Activated naive CD8-positive, alpha-beta T cell treated with anti-CD3 and anti-CD28 coated beads for 36 hours (primary cell): ENCODE measurements at places on chromosomes 1 and 21.
A peak's percentile ranks its signal among the peaks of the same experiment; 100 is the strongest.

- H3K27ac ChIP-seq, result peak overlapping the region; percentile 87
- peaks cover 44% of the 10 kb centered on the region for H3K36me3 ChIP-seq
- H3K4me3 ChIP-seq, result no peak overlapping the region
- H3K27me3 ChIP-seq, result no peaks in the 10 kb centered on the region
These were observed 5.6 kb upstream of the SH3D21 start for GRCh38 chr1:36300526-36300925.

DNA sequence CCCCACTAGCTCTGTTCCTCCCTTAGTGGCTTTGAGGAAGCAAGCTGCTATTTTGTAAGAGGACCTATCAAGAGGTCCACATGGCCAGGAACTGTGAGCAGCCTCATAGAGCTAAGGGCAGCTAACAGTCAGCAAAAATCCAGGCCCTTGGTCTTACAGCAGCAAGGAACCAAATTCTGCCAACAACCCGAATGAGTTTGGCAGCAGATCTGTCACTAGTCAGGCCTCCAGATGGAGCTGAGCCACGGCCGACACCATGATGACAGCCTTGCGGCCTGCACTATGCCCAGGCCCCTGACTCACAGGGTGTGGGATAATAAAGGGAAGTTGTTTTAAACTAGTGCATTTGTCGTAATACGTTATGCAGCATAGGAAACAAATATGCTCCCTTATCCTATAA, 28.0 kb upstream of the H3-3A start:
- no peak overlapping the region for H3K4me3 ChIP-seq
- H3K27me3 ChIP-seq, result no peaks in the 10 kb centered on the region
- no peak for DNase-seq
- H3K36me3 ChIP-seq, result no peaks in the 10 kb centered on the region
- H3K27ac ChIP-seq, result no peak overlapping the region

- H3K36me3 ChIP-seq, result peaks cover 10% of the 10 kb centered on the region
- DNase-seq, result no peak
- no peaks in the 10 kb centered on the region for H3K27me3 ChIP-seq
These were observed 4.9 kb upstream of the CORT start for GRCh38 chr1:10444795-10445397.

GRCh38 chr1:175154629-175155472, 37.7 kb downstream of the KIAA0040 start:
- no peak overlapping the region for H3K27ac ChIP-seq
- H3K4me1 ChIP-seq, result peaks cover 16% of the 10 kb centered on the region
- H3K4me3 ChIP-seq, result no peak overlapping the region

GRCh38 chr1:158093376-158093775, 87.3 kb upstream of the CD1D start:
- no peak overlapping the region for H3K4me3 ChIP-seq
- H3K27me3 ChIP-seq, result no peaks in the 10 kb centered on the region
- no peak for DNase-seq

- no peaks in the 10 kb centered on the region for H3K27me3 ChIP-seq
- no peak for DNase-seq
- H3K4me3 ChIP-seq, result no peak overlapping the region
- H3K4me1 ChIP-seq, result peaks cover 18% of the 10 kb centered on the region
- no peaks in the 10 kb centered on the region for H3K36me3 ChIP-seq
These were observed 39.2 kb downstream of the UBE2G2 start for GRCh38 chr21:44762221-44763049.

DNA sequence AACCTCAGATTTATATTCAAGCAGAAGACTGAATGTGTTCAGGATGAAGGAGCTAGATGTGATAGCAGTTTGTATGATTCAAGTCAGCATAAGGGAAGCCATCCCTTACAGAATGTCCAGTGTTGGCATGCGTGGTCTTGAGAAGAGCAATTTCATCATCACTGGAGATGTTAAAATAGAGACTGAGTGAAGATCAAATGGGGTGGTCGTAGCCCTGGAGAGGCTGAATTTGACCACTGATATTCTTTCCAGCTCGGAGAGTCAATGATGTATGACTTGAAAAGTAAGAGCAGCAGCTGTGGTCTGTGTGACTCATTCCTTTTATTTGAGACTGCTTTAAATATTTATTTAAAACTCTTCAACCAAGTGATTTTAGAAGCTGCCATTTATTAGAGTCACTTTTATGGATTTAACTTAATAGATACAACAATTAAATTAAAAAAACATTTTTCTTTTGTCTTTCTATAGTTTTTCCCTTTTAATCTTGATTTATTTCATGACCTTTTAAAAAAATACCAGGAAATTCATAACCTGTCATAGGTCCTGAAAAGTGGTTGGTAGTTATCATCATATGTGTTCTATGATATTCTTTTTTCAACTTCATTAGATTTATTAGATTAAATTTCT, 15.5 kb downstream of the FMN2 start:
- no peak overlapping the region for H3K4me3 ChIP-seq
- peaks cover 3% of the 10 kb centered on the region for H3K27me3 ChIP-seq
- DNase-seq, result no peak

DNA sequence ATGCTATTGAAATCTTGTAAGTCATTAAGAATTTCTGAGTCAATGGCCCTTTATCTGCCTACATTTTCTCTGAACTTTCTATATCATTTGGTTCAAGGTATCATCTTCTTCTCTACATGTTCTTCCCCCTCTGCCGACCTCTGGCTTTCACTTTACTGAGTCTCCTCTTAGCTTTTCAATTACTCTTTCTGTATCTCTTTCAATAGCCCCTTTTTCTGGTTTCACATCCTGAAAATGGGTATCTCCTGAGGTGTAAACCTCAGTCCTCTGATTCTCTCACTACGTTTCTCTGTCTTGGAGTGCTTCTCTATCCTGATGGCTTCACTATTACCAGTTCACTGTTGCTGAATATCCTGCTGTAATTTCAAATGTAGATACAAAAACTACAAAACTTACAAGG, 98.9 kb downstream of the LYST start:
- H3K4me3 ChIP-seq, result no peak overlapping the region
- no peak overlapping the region for H3K27ac ChIP-seq
- no peak for DNase-seq
- peaks cover 22% of the 10 kb centered on the region for H3K36me3 ChIP-seq

- no peak overlapping the region for H3K4me3 ChIP-seq
- H3K27me3 ChIP-seq, result no peaks in the 10 kb centered on the region
- no peak overlapping the region for H3K27ac ChIP-seq
- H3K36me3 ChIP-seq, result no peaks in the 10 kb centered on the region
These were observed 189.1 kb downstream of the RASAL2 start for GRCh38 chr1:178282949-178283367.

GRCh38 chr1:27525296-27526272, 35.6 kb upstream of the WASF2 start:
- H3K4me3 ChIP-seq, result peak overlapping the region; percentile 75
- H3K27me3 ChIP-seq, result no peaks in the 10 kb centered on the region
- peak overlapping the region; percentile 79 for H3K27ac ChIP-seq
- peaks cover 51% of the 10 kb centered on the region for H3K4me1 ChIP-seq
- peaks cover 12% of the 10 kb centered on the region for H3K36me3 ChIP-seq

- DNase-seq, result peak; percentile 56
- peaks cover 19% of the 10 kb centered on the region for H3K36me3 ChIP-seq
- H3K27ac ChIP-seq, result peak overlapping the region; percentile 90
- peaks cover 55% of the 10 kb centered on the region for H3K4me1 ChIP-seq
- no peaks in the 10 kb centered on the region for H3K27me3 ChIP-seq
- peak overlapping the region; percentile 93 for H3K4me3 ChIP-seq
These were observed 3.6 kb downstream of the S100A6 start for GRCh38 chr1:153532181-153532580.

DNA sequence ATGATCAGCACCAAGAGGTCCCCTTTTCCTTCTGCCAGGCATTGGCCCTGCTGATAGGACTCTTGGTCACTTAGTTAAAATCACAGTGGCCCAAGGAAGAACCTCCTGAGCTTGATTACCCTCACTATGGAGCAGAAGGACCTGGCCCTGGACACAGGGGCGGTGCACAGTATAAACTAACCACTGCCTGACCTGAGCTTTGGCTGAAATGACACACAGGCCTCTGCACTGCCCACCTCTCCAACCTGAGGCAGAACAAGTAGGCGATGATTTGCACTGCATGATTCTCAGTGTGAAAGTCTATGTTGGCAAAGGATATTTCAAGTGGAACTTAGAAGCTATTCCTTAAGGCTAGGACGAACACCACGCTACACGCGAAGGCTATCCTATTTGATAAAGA, 48.5 kb downstream of the CAPN2 start:
- no peak overlapping the region for H3K4me3 ChIP-seq
- H3K27ac ChIP-seq, result no peak overlapping the region
- H3K36me3 ChIP-seq, result peaks cover 10% of the 10 kb centered on the region
- no peaks in the 10 kb centered on the region for H3K4me1 ChIP-seq
- no peaks in the 10 kb centered on the region for H3K27me3 ChIP-seq

- DNase-seq, result no peak
- H3K36me3 ChIP-seq, result peaks cover 14% of the 10 kb centered on the region
- H3K27ac ChIP-seq, result no peak overlapping the region
These were observed 25.6 kb downstream of the RAB4A start for GRCh38 chr1:229296541-229296941.

DNA sequence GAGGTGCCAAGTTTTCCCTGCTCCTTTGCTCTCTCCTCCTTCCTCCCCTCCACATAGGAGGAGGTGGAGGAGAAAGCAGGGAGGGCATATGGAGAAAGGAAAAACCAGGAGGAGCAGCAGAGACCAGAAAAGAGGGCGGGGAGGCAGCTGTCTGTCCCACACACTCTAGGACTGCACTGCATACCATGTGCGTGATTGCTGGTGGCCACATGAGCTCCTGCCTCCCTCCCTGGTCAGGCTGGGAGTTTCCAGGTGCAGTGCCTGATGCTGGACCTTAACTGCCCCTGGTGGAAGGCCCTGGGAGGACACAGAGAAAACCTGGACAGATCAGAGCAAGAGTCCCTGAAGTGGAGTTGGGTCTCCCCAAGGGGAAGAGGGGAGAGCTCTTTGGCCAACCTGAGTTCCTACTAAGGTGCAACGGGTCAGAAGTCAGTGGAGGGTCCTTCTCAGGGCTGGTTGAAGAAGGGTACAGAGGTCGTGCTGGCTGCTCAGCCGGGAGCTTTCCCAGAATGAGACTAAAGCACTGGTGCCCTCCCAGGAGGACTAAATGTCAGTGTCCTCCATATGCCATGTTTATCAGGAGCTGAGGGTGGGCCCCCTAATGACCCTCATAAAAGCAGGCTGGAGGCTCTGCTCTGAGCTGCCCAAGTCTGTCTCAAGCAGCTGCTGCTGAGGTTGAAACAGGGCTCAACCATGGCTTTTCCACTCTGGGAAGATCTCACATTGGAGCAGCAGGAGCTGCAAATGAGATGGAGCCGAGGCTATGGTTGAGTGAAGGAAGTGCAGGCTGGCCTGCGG, 3.5 kb upstream of the LGR6 start:
- H3K4me3 ChIP-seq, result no peak overlapping the region
- peaks cover 1% of the 10 kb centered on the region for H3K4me1 ChIP-seq
- H3K27me3 ChIP-seq, result peaks cover 26% of the 10 kb centered on the region
- DNase-seq, result no peak
- H3K36me3 ChIP-seq, result no peaks in the 10 kb centered on the region
- H3K27ac ChIP-seq, result no peak overlapping the region

DNA sequence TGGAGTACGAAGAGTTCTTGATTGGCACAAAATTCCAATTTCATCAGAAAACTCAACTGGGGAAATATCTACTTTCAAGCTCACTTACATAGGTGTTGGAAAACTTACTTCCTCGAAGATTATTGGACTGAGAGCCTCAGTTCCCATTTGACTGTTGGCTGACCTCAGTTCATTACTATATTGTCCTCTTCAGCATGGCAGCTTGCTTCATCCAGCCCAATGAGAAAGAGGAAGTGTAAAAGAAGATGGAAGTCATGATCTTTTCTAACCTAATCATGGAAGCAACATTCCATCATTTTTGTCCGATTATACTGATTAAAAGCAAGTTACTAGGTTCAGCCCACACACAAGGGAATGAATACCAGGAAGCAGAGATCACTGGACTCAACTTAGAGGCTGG, 49.4 kb downstream of the HSD3B1 start:
- DNase-seq, result no peak
- H3K4me3 ChIP-seq, result no peak overlapping the region
- no peak overlapping the region for H3K27ac ChIP-seq
- H3K36me3 ChIP-seq, result no peaks in the 10 kb centered on the region
- no peaks in the 10 kb centered on the region for H3K4me1 ChIP-seq

- no peak overlapping the region for H3K27ac ChIP-seq
- peaks cover 8% of the 10 kb centered on the region for H3K4me1 ChIP-seq
- H3K4me3 ChIP-seq, result no peak overlapping the region
- H3K36me3 ChIP-seq, result peaks cover 1% of the 10 kb centered on the region
- no peaks in the 10 kb centered on the region for H3K27me3 ChIP-seq
These were observed 56.9 kb downstream of the CLSTN1 start for GRCh38 chr1:9766759-9767442.

DNA sequence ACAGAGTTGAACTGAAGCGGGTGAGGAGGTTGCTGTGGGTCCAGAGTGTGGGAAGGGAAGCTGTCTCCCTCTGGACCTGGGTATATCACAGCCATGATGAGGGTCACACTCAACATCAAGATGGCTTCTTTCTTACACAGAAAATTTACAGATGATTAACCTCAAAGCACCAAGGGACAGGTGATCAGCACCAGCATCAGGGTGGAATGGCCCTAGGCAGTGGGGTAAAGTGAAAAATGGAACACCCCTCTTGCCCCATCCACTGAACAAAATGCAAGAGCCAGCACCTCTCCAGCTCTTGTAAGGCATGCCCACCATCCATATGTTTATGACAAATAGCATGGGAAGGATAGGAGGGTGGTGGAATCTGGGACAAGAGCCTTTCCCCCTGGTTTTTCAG, 40.3 kb downstream of the HSD3B1 start:
- no peak overlapping the region for H3K4me3 ChIP-seq
- H3K27ac ChIP-seq, result no peak overlapping the region
- H3K4me1 ChIP-seq, result no peaks in the 10 kb centered on the region
- H3K36me3 ChIP-seq, result no peaks in the 10 kb centered on the region
- peaks cover 17% of the 10 kb centered on the region for H3K27me3 ChIP-seq

DNA sequence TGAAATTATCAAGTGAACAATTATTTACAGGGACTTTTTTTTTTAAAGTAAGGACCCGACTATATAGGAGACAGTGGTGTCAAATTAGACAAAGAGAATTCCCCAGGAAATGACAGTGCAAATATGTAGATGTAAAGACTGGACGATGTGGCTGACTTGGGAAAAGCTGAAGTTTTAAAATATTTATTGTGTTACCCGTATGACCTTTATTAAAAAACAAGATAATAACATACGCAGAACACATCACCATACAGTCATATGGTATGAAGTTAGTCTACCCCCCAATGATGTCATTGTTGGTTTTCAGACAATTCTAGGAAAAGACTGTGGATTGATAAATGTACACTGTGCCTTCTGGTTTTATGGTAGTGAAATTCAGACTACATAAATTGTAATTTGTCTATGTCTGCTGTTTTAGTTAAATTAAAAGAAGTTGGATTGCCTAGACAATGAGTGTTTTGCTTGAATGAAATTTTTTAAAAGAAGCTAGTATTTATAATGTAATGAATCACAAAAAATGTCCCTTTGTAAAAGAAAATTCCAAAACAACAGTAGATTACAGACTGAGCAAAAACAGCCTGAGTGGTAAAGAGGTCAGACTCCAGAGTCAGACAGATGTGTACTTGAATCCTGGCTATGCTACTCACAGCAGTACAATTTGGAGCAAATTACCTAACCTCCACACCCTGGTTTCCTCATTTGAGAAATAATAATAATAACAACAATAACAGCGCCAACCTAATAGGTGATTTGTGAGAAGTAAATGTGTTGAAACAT, 15.5 kb upstream of the PDC start:
- no peaks in the 10 kb centered on the region for H3K27me3 ChIP-seq
- no peaks in the 10 kb centered on the region for H3K36me3 ChIP-seq
- no peak for DNase-seq
- H3K4me1 ChIP-seq, result peaks cover 3% of the 10 kb centered on the region
